Glomerular endothelial cell (primary cell): ENCODE measurements at places on chromosomes 2 and 18. TPM values are rescaled to one million over a fixed set of nuclear protein-coding genes. Genes with fewer than 3 reads are reported as not detected.

IL18R1 gene
- total RNA-seq, result 4.5 and 5.3 TPM in 2 replicates

KCNE4 gene
- total RNA-seq, result 0.47 and 1.2 TPM in 2 replicates

GRCh38 chr2:44169155-44169898, 652 bp downstream of the PPM1B start:
- no peak for DNase-seq

ICOS gene
- total RNA-seq, result not detected in 2 replicates

DNA sequence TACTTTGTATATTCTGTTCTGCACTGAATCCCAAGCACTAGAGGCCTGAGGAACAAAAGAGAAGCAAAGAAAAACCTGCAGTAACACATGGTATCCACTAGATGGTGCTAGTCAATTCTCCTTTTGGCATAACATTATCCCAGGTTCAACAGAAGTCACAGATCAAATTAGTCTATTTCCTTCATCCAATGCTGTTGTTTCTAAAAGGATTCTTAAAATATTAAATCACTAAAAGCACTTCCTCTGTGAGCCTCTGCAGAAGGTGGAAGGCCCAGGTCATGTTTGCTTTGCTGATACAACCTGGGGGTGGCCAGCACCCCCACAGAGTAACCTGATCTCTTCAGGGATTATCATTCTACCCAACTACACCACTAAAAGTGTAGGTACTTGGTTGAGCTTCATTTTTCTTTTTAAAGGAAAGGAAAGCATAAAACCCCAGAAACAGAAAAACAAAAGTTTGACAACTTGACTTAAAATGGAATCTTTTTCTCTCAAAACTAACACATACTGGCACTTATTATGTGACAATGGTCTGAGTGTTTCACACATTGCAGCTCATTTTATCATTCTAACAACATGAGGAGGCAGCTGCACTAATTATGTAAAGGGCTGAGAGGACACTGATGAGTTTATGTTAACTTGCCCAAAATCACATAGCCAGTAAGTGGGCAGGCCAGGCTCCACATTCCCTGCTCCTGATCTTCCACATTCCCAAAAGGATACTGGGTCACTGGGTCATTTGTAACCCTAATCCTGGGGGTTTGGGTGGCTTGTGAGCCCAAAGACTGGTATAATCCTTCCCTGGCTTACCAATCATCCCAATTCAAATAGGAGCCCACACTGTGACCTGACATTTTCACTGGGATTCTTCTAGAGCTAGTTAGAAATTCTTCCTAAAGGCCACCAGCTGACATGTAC, 66.8 kb upstream of the DNER start:
- DNase-seq, result peak; percentile 33

GAD1 gene
- 0.35 TPM in 1 of 2 replicates, not detected in the other for total RNA-seq

DNAJC5G gene
- total RNA-seq, result 0.47 TPM in 1 of 2 replicates, not detected in the other

DNA sequence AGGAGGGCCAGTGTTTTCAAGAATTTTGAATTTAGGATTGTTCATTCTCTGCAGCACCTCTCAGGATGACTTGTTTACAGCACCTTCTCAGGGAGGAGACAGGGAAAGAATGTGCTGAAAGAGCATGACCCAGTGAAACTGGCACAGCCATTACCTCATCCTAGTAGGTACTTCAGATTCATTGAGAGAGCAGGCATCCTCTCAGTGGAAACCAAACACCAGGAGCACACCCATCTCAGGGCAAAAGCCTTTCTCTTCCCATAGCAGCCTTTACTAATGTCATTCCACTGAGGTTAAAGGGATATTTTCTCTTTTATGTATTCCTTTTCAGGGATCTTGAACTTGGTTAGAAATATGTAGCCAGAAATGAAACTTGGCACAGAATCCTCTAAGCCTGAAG, 2.6 kb downstream of the MAP2 start:
- DNase-seq, result no peak

DNA sequence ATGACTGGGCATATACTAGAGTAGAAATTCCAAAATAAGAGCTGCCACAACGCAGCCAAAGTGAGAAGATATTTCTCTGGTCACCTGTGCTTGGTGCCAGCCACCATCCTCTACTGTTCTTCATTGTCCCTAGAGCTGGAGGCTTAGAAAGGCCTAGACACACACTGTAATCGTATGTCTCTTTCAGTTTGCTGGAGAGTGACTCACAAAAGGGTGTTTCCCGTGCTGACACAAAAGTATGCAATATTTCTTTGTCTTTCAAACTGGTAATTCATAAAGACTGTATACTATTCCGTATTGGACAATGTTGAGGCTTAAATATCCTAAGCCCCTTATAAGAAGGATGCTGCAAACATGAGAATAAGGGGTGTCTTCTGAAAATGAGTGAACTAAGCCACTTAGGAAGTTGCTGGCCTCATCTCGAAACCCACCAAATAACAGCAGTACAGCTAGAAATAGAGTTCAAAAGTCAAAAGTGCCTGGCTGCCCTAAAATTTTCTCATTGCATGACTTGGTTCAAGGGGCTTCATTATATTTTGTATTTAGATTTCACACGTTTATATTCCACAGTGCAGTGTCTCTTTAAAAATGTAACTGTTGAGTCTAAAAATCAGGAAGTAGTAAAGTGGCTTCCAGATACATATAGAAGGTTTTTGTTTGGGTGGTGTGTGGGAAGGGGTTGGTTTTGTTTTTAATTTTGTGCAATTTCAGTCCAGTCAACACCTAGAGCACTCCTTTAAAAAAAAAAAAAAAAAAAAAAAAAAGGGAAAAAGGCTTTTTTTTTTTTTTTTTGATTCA, 601.1 kb downstream of the ARHGAP15 start:
- no peak for DNase-seq

GRCh38 chr2:202161151-202161835, 77.1 kb downstream of the SUMO1 start:
- no peak for DNase-seq

GRCh38 chr2:147998203-147998602, 22.3 kb downstream of the ORC4 start:
- no peak for DNase-seq

ZAP70 gene
- total RNA-seq, result 2.7 and 4.6 TPM in 2 replicates

MC5R gene
- not detected in 2 replicates for total RNA-seq

ELOA2 gene
- total RNA-seq, result not detected in 2 replicates

GRCh38 chr2:98469862-98470544, 25.3 kb downstream of the INPP4A start:
- DNase-seq, result no peak

- no peak for DNase-seq
Measured at GRCh38 chr2:26185954-26186770, 13.3 kb downstream of the GAREM2 start.

DNA sequence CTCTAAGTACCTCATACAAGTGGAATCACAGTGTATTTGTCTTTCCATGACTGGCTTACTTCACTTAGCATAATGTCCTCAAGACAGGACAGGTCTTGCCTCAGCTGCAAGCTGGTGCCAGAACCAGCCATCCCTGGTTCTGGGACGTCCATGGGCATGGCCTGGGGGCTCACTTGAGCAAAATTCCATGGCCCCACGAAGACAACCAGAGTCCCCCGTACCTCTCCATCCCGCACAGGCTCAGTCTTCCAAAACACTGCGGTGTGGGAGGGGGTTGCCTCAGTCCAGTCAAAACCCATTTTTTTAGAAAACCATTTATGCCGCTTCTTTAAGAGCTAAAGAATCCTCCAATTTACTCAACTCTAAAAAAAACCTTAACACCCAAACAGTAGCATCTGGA, 21.7 kb upstream of the CABLES1 start:
- DNase-seq, result no peak

DNA sequence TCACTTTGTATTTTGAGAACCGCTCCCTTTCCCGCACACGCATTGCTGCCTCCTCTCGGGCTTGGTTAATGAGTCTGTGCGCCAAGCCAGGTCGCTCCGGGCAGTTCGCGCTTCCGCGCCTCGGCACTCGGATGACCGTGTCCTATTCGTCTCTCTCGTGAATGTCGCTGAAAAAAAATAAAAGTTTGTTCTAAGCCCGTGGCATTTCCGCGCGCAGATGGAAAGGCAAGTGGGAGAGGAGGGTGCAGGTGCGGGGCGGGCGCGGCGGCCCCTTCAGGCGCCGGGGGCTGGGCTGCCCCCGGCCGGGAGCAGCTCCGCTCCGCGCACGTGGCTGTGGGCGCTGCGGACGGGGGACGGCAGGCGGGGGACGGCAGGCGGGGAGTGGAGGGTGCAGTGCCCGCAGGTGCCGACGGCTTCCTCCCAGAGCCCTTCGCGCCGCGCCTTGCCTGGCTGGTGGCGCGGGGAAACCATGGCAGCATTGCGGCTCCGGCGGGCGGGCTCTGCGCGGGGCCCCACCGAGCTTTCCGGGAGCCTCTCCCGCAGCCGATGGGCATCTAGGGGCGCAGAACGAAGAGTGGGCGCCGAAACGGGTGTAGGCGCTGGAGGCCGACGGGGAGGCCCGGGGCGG, 159.6 kb upstream of the SIX2 start:
- DNase-seq, result no peak

DNA sequence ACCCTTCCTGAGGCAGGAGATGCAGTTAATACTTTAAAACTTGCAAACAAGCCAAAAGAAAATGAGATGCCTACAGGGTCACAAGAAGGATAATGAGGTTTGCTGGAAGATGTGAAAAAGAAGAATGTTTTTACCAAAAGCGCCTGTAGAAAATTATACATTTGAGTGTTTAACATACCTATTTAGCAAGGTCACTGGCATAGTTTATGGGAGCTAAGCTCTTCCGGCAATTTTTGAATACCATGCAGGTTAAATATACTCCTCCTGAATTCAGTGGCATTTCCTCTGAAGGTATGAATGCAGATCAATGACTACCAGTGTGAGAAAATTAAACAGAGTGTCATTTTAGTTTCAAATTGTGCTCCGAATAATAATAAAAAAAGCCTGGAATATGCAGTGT, 21.2 kb upstream of the MAP3K20 start:
- no peak for DNase-seq

CCDC102B gene
- 8.2 and 65.4 TPM in 2 replicates for total RNA-seq

- no peak for DNase-seq
Measured at GRCh38 chr2:241812730-241813643, 4.0 kb downstream of the NEU4 start.

DNA sequence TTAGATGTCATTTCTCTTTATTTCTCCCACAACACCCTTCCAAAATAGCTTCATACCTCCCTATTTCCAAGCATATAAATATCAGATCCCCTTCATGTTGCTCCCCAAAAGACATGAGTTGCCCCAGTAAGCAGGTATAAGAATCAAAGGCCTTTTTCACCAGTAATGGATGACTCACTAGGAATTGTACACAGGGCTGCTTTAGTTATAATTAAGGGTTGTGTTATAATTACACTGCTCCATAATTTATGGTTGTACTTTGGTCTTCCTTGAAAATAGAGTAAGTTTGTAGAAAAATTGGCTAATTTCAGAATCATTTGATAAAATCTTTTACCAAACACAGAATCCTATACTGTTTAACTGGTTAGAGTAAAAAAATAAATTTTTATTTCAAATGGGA, 8.8 kb upstream of the AQP4 start:
- DNase-seq, result no peak

DNA sequence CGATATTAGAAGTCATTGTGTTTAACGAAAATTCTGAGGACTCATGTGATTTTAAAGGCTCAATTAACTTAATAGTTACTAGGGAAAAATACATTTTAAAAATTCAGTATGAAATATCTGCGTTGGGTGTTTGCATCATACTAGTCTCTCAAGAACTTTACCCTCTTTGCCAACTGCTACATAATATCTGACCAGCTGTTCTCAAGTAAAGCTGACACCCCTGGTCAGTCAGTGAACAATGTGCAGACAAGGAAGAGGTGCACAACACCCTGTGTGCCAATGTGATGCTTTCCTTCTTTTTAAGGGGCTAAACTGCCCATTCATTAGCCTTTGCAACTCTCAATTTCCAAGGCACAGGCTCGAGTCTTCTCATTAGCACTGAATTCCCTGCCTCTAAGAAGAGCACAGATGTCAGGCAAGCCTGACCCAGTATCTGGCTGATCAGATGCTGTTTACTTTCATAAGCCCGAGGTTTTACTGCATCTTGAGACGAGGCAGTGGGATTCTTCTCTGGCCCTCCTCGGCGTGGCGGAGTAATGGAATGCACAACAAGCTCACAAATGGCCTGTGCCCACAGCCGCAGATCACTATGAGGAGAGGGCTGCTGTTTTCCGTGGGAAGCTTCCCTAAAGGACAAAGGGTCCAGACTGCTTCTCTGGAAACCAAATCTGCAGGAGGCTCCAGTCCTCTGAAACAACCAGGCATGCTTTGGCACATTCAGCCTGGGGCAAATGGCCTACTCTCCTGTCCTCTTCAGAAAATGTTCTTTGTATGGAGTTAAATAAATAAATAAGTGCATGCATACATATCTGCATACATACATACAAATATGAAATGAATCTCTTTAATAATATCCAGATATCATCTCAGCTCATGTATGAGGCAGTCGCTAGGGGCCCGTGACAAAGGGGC, 240.3 kb downstream of the ZNF521 start:
- no peak for DNase-seq

DNA sequence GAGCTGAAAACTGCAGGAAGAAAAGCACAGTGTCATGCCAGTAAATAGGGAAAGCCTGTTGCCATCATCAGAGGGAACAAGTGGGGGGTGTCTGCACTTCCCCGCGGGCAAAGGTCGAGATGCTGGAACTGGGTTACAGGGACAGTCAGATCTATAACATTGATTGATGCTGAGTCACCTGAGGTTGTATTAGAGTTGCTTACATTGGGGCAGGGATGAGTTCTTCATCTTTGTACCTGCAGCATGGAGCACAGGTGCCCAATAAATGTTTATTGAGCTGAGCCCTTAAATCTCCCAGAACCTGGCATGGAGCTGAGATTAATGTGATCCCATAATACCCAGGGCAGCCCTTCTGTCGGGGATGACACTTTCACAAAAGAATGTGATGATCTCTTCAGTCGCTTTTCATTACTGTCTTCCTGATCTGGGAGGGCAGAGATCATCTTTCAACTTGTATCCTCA, 5.9 kb upstream of the RNF152 start:
- DNase-seq, result no peak

GRCh38 chr18:61910101-61910500, 17.3 kb upstream of the RNF152 start:
- DNase-seq, result no peak

DNA sequence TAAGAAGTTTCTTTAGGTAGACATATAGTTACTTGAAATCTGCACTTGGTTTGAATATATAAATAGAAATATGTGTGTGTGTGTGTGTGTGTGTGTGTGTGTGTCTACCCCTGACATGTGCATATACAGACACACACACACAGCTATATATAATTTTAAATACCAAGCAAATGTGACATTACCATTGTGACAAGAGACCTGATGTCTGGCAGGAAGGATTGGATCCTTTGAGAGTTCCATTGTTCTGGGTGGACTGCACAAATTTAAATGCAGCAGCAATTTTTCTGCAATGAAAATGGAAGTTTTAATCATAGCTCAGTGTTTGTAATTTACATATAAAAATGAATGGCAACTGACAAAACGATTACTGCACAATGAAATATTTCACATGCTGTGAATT, 87.8 kb upstream of the CCDC195 start:
- no peak for DNase-seq

LYPD6 gene
- 1.1 and 1.5 TPM in 2 replicates for total RNA-seq

- DNase-seq, result no peak
Measured at GRCh38 chr2:74559912-74560311, 5.4 kb downstream of the DOK1 start.

DNA sequence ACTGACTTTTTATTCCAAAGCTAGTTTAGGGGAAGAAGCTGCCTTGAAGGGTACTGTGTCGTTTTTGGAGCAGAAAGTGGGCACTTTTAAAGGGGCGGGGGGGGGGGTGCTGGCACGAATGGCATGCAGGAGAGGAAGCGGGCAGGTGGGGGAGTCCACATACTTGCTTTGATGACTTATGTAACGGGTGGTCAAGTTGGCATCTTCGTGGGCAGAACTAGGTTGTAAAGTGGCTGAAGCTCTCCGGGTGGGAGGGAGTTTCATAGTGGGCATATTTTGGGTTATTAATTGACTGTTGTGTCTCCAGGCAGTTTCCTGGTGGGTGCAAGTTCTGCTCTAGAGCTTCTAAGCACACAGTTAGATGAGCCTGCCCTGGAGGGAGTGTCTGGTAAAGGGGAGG, 19.9 kb downstream of the PCARE start:
- no peak for DNase-seq
